ENCODE measurements at places on chromosomes 16 and 17. TPM values are rescaled to one million over a fixed set of nuclear protein-coding genes. Genes with fewer than 3 reads are reported as not detected.

- no peak for DNase-seq
Measured at GRCh38 chr17:15954222-15954621, 9.3 kb downstream of the ADORA2B start.

GRCh38 chr17:6843241-6843880, 11.8 kb upstream of the TEKT1 start:
- DNase-seq = peak; percentile 71

- DNase-seq = no peak
Measured at GRCh38 chr17:82232322-82232820, 3.5 kb downstream of the SLC16A3 start.

- no peak for DNase-seq
Measured at GRCh38 chr17:80938556-80938955, 53.1 kb upstream of the CHMP6 start.

DNA sequence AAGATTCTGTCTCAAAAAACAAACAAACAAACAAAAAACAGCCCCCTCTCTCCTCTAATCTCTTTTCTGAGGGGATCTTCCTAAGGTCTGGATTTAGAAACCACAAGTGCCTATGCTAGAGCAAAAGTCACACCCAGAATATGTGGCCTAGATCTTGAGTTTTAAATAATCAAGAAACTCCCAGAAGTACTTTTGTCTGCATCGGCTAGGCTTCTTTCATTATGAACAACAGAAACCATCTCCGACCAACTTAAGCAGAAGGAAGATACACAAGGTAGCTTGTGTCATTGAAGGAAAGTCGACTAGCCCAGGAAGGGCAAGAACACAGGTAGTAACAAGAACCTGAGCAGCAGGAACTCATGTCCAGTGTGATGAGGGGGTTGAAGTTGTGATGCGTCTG, 73.9 kb upstream of the KIFC3 start:
- no peak for DNase-seq

GRCh38 chr16:54846766-54847165, 83.9 kb upstream of the IRX5 start:
- DNase-seq = no peak

GRCh38 chr16:28933171-28933570, 1.4 kb downstream of the CD19 start:
- DNase-seq = peak; percentile 43

Gene MMP15
- total RNA-seq = 31.4 TPM

Gene ITGB3
- total RNA-seq = 88.8 TPM

Gene KRTAP16-1
- total RNA-seq = not detected

- DNase-seq = peak; percentile 96
Measured at GRCh38 chr17:41785091-41785858, 1.2 kb downstream of the JUP start.

Gene C17orf78
- total RNA-seq = not detected

- DNase-seq = no peak
Measured at GRCh38 chr16:51242296-51242994, 91.4 kb upstream of the SALL1 start.

All from kidney (tissue), 22 donors.